ENCODE measurements at places on chromosomes 11 and 22.
A peak's percentile ranks its signal among the peaks of the same experiment; 100 is the strongest.

DNA sequence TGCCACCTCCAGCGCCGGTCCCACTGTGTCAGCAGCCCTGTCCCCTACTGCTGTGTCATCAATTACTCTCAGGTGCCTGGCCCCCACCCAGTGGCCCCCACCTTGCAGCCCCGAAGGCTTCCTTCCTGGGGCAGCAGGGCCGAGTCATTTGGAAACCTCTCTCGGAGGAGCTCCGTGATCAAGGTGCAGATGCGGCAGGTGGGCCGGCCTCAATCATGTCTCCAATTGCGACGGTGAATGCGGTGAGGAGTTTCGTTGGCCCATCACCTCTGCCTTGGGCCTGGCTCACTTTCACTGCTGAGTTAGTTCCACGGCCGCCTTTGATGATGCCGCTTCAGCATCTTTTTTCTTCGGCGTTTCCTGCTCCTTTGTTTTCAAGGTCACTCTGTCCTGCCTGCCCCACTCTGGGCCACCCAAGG is 11.3 kb upstream of the CXCR5 start:
- DNase-seq: no peak

DNA sequence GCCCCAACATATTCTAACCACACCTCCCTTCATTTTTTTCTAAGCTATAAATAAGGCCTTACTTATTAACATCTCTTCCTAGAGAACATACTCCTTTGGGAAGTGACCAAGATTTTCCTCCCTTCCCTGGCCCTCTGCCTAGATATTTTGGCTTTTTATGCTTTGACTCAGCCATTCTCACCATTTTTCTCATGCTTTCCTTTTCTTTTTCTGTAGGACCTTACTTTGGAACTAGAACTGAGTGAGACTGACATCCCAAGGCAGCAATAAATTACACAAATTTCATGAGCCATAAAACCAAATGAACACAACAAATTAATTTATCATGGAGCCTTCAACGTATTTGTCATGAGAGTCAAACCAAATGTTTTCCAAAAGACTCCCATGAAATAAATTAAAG is 142.7 kb upstream of the CTSC start:
- DNase-seq: no peak

DNA sequence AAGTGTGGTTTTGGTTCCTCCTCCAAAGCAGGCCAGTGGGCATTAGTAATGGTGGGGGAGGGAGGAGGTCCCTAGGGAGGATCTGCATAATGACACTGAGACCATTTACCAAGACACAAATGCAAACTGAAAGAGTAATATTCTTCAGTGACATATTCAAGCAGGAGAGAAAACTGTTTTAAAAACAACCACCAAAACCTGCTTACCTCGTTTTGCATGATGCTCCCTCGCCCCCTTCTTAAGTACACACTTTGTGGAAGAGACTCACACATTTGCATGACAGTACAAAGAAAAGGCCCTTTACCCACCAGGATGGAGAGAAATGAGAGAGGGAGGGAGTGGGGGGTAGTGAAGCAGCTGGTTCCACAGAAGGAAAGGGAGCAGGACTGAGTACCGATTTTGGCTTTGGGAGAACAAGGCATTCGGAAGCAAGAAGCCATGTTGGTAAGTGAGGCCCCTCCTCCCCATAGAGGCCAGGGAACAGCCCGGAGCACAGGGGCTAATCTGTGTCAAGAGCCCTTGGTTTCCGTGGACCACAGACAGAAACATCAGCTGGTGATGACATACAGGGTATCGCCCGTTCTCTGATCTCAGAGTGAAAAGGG is 13.0 kb upstream of the OPCML start:
- no peak for DNase-seq

- no peak for DNase-seq
Observed at GRCh38 chr22:34414467-34415440, 494.5 kb upstream of the LARGE1 start.

DNA sequence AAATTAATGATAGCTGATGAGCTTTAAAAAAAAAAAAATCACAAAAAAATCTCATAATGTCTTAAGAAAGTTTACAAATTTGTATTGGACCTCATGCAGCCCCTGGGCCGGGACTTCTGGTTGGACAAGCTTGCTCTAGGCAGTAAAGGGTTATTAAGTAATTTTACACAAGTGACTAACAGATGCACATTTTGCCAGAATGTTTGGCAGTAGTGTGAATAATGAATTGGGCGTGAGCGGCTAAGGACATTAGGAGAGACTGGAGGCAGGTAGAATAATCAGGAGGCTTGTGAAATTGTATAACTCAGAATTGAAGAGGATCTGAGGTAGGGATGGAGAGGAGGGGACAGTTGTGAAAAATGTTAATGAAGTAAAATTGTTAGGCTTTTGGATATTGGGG is 77.4 kb downstream of the HIPK3 start:
- no peak for DNase-seq

DNA sequence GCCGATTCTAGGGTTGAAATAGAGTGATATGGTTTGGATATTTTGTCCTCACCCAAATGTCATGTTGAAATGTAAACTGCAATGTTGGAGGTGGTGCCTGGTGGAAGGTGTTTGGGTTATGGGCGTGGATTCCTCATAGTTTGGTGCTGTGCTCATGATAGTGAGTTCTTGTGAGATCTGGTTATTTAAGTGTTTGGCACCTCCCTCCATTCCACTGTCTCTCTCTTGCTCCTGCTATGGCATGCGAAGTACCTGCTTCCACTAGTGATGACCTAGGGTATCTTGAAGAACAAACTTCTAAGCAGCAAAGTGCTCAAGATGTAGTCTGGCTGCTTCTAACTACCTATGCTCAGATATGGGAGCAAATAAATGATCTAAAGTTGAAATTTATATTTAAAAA is 56.0 kb upstream of the TSPAN18 start:
- DNase-seq: no peak

GRCh38 chr11:94757037-94757735 is 11.0 kb upstream of the AMOTL1 start:
- no peak for DNase-seq

DNA sequence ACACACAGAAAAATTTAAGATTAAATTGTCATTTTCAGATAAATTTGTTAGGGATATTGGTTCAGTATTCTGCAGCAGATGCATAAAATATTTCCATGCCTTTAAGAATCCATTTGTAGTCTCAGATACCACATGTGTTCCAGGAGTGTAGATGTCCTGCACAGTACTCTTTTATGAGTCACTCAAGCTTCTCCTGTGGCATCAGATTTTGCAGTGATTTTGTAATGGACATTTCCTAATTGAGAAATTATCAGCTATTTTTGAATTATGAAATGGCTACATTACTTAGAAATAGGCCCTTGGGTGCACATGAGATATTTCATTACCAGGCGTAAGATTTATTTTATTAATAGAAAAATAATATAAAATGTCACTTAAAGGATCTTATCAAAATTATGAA is 18.9 kb downstream of the MMP3 start:
- no peak for DNase-seq

DNA sequence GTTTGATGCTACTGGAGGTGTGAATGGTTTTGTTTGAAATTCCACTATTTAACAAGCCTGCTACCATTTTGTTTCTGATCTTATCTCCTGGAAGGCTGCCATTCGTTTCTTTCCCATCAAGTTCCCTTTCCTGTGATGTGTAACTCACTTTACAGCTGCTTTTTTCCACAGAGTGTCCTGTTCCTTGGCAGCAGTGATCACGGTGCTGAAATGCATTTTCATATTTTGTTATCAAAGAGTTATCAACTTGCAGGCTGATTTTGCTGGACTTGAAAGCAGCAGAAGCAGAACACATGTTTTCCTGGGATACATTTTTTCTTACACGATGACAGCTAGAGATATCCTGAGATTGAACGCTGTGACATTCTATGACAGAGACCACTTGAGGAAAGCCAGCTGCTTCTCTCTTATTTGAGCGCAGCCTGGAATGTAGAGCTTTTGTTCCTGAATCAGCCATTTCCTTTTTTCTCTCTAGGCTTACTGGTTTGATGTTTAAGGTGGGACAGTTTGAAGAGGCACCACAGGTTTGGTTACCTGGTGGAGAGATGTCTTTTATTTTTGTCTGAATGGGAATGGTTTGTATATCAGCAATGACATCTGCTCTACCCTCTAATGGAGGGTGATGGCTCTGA is 34.7 kb downstream of the PRR14L start:
- DNase-seq: no peak

- DNase-seq: no peak
Observed at GRCh38 chr11:69836401-69836800, 17.2 kb upstream of the FGF3 start.

DNA sequence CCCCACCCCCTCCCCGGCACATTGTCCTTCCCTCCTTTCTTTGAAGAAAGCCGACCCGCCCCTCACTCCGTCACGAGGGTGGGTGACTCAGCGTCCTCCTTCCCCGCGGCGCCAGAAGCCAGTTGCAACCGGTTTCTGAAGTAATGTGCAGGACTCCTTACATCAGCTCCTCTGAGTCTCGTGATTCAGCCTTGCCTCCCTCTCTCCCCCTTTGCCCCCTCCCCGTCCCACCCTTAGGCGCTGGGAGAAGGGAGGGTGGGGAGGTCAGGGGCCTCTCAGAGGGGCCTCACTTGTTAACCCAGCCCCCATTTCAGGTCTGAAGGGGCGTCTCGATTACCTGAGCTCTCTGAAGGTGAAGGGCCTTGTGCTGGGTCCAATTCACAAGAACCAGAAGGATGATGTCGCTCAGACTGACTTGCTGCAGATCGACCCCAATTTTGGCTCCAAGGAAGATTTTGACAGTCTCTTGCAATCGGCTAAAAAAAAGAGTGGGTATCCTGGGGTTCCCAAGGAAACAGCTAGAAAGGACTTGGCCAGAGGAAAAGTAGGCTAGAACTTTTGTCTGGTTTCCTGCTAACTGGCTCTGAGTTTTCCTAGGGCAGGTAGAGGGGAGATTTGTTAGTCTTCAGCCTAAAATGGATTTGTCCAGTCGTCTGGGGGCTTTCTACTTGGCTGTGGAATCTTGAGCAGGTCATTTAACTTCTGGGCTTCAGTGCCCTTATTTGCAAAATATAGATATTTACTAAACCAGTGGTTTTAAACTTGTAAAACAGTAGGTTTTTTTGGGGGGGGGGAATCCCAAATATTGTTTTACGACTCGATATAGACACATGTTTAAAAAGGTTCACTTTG is 1.1 kb downstream of the SLC3A2 start:
- peak; percentile 91 for DNase-seq

DNA sequence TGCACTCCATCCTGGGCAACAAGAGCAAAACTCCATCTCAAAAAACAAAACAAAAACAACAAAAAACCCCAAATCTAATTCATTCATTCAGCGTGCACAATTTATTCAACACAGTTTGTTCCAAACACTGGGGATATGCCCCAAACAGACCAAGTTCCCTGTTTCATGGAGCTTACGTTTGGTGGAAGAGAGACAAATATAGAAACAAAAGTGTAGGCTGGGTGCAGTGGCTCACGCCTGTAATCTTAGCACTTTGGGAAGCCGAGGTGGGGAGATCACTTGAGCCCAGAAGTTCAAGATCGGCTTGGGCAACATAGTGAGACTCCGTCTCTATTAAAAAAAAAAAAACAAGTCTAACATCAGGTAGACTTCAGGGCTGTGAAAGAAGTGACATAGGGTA is 52.4 kb downstream of the PTPRJ start:
- no peak for DNase-seq

All from DMS79 treated with DMSO at 0.1 percent for 48 hours (cell line).